ENCODE measurements at places on chromosomes 12 and 14. TPM values are rescaled to one million over a fixed set of nuclear protein-coding genes. Genes with fewer than 3 reads are reported as not detected.

DNA sequence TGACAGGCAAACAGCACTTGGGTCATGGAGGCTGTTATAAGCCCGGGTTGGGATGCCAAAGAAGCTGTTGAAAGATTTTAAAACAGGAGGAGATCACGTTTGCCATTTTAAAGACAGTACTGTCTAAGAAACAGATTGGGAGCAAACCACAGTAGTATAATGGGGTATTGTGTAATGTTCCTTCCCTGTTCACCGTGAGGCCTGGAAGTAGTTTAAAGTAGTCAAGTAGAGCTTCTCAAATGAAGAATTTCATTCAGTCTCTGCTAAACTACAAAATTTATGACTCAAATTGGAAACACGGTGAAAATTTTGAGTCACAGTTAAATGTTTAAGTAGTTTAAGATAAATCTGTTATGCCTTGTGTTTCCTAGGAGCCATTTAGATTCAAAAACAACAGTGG, 35.8 kb downstream of the ATP2A2 start:
- no peaks in the 10 kb centered on the region for H3K27me3 ChIP-seq
- no peak for DNase-seq
- H3K4me3 ChIP-seq, result no peak overlapping the region
- peaks cover 38% of the 10 kb centered on the region for H3K4me1 ChIP-seq
- H3K27ac ChIP-seq, result peak overlapping the region; percentile 88
- peaks cover 34% of the 10 kb centered on the region for H3K36me3 ChIP-seq

DNA sequence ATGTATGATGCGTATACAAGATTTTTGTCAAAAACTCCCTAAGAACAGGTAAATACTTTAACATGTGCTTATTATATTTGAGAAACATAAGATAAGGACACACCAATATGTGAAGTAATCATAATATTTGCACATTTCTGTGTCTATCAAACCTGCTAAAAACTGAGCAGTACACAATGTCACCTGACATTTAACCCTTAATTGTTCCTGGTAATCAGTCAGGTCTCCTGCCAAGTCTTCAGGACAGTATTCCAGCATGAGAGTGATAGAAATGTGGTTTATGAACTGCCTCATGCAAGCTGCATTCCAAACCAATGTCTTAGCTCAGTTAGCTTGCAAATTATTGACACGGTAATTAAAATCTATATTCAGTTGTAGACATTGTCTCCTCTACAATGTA, 4.2 kb downstream of the SOX5 start:
- H3K27ac ChIP-seq, result no peak overlapping the region
- no peak for DNase-seq
- H3K4me1 ChIP-seq, result no peaks in the 10 kb centered on the region
- H3K36me3 ChIP-seq, result no peaks in the 10 kb centered on the region

DNA sequence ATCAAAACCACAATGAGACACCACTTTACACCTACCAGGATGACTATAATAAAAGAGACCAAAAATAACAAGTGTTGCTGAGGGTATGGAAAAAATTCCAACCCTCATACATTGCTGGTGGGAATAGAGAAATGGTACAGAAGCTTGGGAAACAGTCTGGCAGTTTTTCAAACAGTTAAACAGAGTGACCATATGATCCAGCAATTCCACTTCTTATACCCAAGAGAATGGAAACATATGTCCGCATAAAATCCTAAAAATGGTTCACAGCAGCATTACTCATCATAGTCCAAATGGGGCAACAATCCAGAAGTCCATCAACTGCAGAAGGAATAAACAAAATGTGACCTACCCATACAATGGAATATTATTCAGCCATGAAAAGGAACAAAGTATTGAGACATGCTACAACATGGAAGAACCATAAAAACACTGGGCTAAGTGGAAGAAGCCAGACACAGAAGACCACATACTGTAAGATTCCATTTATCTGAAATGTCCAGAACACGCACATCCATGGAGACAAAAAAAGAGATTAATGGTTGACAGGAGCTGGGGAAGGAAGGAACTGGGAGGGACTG, 44.5 kb downstream of the CHGA start:
- H3K4me1 ChIP-seq, result no peaks in the 10 kb centered on the region
- no peaks in the 10 kb centered on the region for H3K36me3 ChIP-seq
- no peak overlapping the region for H3K27ac ChIP-seq
- DNase-seq, result no peak
- H3K4me3 ChIP-seq, result no peak overlapping the region
- H3K27me3 ChIP-seq, result no peaks in the 10 kb centered on the region

DNA sequence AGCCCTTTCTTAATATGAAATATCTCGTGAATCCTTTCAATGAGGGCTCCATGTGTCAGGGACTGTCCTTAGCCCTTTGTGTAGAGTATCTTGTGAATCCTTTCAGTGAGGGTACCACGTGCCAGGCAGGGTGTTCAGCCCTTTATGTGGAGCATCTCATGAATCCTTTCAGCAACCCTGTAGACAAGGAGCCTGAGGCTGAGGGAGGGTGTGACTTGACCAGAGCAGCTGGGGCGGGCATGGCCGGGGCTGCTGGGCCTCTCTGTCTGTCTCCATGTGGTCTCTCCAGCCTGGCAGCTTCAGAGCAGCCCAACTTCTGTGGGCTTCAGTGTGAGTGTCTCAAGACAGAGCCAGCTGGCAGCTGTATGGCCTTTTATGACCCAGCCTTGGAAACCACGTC, 140.2 kb downstream of the AACS start:
- H3K27me3 ChIP-seq, result peaks cover 23% of the 10 kb centered on the region
- H3K36me3 ChIP-seq, result no peaks in the 10 kb centered on the region
- H3K27ac ChIP-seq, result no peak overlapping the region
- no peak overlapping the region for H3K4me3 ChIP-seq
- DNase-seq, result no peak

Gene ADAM20
- 0.14 TPM for total RNA-seq

DNA sequence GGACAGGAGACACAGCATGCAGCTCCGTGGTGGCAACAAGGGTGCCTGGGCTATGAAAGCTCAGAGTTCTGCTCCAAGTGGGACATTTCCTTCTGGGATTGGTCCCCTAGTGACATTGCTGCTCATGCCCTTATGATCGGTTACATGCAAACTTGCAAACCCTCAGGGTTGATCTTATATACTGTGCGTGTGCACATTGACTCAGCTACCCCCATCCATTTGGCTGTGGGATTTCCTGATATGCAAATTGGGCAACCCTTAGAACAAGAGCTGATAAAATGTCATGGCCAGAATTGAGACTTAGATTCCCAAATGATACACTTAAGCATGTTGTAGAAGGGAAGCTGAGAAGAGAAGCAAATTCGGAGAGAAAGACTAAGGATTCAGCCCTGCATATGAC, 72.8 kb upstream of the BDKRB2 start:
- peaks cover 11% of the 10 kb centered on the region for H3K4me1 ChIP-seq
- H3K27me3 ChIP-seq, result peaks cover 3% of the 10 kb centered on the region
- H3K36me3 ChIP-seq, result no peaks in the 10 kb centered on the region
- H3K4me3 ChIP-seq, result no peak overlapping the region

- DNase-seq, result no peak
- no peak overlapping the region for H3K4me3 ChIP-seq
- H3K27ac ChIP-seq, result no peak overlapping the region
- peaks cover 10% of the 10 kb centered on the region for H3K27me3 ChIP-seq
Measured at GRCh38 chr12:69649529-69649928, 38.8 kb upstream of the LRRC10 start.

Gene INSM2
- not detected for total RNA-seq

DNA sequence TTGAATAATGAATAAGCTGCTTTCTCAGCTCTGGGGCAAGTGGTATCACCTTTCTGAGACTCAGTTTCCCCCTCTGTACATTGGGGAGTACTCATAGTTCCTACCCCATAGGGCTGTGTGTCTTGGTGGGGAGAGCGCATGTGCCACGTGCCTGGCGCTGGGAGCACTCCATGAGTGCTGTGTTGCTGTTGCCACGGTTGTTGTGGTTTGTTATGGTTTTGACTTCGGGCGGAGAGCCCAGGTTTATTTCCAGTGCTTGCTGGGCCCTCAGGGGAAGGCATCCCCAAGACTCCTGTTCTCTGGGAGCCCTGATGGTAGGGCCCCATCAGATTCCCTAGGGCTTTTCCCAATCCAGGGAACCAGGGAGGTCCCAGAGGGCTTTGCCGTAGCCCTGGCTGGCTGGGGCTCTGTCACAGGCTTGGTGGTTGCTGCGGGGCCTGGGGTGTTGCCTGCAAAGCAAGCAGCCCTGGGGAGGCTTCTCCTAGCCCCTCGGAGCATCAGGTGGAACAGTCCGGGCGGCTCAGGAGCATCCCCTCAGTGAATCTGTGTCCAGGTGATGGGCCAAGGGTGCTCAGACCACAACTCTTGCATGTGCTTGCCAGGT, 18.6 kb downstream of the SH2B3 start:
- peak overlapping the region; percentile 47 for H3K27ac ChIP-seq
- DNase-seq, result no peak
- H3K4me1 ChIP-seq, result peaks cover 56% of the 10 kb centered on the region
- no peaks in the 10 kb centered on the region for H3K27me3 ChIP-seq
- peaks cover 35% of the 10 kb centered on the region for H3K36me3 ChIP-seq

Gene STXBP6
- not detected for total RNA-seq

DNA sequence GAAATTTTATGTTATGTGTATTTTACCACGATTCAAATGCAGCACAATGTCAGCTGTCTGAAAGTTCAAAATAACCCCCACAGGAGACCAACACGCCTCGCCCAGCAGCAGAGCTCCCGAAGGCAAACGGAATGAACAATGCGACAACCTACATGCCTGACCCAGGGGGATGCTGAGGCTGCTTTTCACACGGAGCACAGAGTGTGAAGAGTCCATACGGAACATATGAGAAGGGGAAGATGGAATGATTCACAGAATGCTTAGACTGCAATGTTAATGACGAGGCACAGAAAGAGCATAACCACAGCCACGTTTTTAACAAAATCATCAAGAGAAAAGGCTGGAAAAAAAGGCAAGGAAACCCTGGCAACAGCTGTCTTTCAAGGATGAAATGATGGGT, 22.6 kb downstream of the ZFYVE21 start:
- peaks cover 4% of the 10 kb centered on the region for H3K36me3 ChIP-seq
- no peak overlapping the region for H3K4me3 ChIP-seq
- no peak overlapping the region for H3K27ac ChIP-seq
- no peaks in the 10 kb centered on the region for H3K27me3 ChIP-seq
- no peaks in the 10 kb centered on the region for H3K4me1 ChIP-seq
- no peak for DNase-seq

- H3K27me3 ChIP-seq, result peaks cover 4% of the 10 kb centered on the region
- H3K36me3 ChIP-seq, result no peaks in the 10 kb centered on the region
- H3K27ac ChIP-seq, result no peak overlapping the region
- no peak overlapping the region for H3K4me3 ChIP-seq
Measured at GRCh38 chr12:100967189-100967588, 172.6 kb downstream of the ANO4 start.

GRCh38 chr12:101634724-101635123, 40.0 kb downstream of the MYBPC1 start:
- no peaks in the 10 kb centered on the region for H3K36me3 ChIP-seq
- H3K27ac ChIP-seq, result no peak overlapping the region
- DNase-seq, result no peak
- H3K27me3 ChIP-seq, result peaks cover 6% of the 10 kb centered on the region
- no peak overlapping the region for H3K4me3 ChIP-seq

GRCh38 chr14:66435683-66436082, 50.5 kb upstream of the CCDC196 start:
- H3K27me3 ChIP-seq, result no peaks in the 10 kb centered on the region
- no peak overlapping the region for H3K4me3 ChIP-seq
- no peak overlapping the region for H3K27ac ChIP-seq
- peaks cover 2% of the 10 kb centered on the region for H3K36me3 ChIP-seq

DNA sequence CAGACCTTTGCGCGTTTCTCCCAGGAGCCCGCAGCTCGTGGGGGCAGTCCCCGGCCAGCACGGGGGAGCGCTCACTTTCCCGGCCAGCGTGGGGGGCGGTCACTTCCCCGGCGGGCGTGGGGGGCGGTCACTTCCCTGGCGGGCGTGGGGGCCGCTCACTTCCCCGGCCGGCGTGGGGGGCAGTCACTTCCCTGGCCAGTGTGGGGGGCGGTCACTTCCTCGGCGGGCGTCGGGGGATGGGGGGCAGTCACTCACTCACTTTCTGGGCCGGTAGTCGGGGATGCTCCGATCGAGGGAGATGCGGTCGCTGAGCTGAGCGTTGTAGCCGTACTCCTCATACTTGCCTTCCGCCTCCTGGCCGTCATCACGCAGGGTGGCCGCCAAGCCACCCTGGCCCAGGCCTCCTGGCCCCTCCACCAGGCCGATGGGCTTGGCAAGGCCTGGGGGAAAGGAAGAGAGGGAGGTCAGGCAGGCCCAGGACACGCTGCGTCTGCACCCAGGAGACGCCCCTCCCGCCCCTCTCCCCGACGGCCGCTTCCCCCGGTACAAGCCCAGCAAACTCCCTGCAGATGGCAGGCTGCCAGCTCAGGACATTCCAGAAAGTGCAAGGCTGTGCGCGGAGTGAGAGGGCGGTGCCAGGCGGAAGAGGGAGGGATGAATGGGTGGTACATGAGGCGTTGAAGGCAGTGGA, 43.3 kb downstream of the GALNT9 start:
- H3K27me3 ChIP-seq, result peaks cover 28% of the 10 kb centered on the region
- H3K36me3 ChIP-seq, result no peaks in the 10 kb centered on the region
- no peaks in the 10 kb centered on the region for H3K4me1 ChIP-seq
- H3K4me3 ChIP-seq, result no peak overlapping the region
- no peak for DNase-seq

- H3K4me1 ChIP-seq, result peaks cover 8% of the 10 kb centered on the region
- no peaks in the 10 kb centered on the region for H3K36me3 ChIP-seq
- DNase-seq, result no peak
Measured at GRCh38 chr12:125049093-125049458, 16.2 kb upstream of the AACS start.

DNA sequence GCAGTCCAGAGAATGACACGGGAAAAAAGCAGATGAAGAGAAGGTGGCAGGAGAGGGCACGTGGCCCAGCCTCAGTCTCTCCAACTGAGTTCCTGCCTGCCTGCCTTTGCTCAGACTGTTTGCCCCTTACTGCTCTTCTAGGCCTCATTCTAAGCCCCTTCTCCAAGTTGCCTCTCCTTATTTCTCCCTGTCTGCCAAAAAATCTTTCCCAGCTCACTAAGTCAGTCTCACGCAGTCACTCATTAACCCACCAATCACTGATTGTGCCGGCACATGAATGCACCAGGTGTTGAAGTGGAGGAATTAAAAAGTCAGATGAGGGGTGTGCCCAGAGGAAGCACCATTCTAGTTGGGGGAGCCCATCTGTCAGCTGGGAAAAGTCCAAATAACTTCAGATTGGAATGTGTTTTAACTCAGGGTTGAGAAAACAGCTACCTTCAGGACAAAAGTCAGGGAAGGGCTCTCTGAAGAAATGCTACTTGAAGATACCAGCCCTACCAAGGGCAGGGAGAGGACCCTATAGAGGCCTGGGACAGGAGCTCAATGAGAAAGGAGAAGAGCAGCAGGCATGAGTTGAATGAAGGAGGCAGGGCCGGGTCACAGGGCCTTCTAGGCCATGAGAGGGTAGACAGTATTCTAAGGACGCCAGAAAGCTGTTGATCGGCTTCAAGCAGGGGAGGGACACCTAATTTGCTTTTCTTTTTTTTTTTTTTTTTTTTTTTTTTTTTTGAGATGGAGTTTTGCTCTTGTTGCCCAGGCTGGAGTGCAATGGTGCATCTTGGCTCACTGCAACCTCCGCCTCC, 40.9 kb downstream of the DAD1 start:
- DNase-seq, result peak; percentile 46
- peak overlapping the region; percentile 84 for H3K4me3 ChIP-seq
- H3K27me3 ChIP-seq, result no peaks in the 10 kb centered on the region
- H3K27ac ChIP-seq, result peak overlapping the region; percentile 99
- H3K4me1 ChIP-seq, result peaks cover 95% of the 10 kb centered on the region

All from activated CD4-positive, alpha-beta T cell treated with anti-CD3 and anti-CD28 coated beads for 36 hours (primary cell).